ENCODE measurements at places on chromosomes 1 and 21. TPM values are rescaled to one million over a fixed set of nuclear protein-coding genes. Genes with fewer than 3 reads are reported as not detected.

- peak; percentile 82 for DNase-seq
Observed at GRCh38 chr1:8818325-8818775, 910 bp upstream of the RERE start.

DNA sequence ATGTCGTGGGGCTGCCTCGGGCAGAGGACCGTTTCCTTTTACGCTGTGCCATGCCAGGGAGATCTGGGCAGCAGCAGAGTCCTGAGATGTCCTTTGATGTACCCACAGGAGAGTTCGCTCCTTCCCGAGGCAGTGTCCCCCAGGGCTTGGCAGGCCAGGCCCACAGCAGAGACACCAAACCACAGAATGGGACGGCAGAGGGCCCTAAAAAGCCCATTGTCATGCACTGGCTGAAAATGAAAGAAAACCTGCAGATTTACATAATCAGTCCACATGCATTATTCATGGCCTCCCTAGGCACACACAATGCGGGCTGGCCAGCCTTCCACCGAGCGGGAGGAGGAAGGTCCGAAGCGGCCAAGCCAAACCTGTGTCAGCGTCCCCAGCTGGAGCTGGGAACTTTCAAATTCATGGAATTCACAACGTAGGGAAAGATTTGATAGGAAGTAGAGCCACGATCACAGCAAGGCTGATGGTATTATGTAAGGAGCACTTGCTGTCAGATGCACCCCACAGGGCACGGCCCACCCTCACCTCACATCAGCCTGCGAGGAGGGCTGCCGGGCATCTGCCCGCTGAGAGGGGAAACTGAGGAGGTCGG lies 25.3 kb upstream of the EFHD2 start:
- DNase-seq, result no peak

- DNase-seq, result no peak
Observed at GRCh38 chr1:168671782-168672181, 57.2 kb downstream of the DPT start.

GRCh38 chr1:2544875-2545640 lies 11.1 kb upstream of the TNFRSF14 start:
- DNase-seq, result no peak

DNA sequence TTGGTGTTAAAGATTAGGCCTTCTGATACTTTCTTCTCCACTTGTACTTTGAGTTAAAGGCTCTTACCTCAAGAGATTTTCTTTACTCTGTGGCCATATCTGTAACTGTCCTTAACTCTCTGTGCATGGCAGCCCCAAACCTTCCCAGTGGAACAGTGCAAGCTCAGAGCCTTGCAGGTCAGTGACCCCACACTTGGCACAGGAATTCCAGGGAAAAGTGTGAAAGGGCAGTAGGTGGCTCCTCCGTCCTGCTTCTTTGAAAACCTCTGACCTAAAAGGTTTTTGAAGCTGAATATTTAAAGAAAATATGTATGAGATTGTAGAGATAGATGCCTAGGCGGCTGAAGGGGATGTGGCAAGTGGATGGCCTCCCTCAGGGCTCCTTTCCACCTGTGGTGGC lies 26.3 kb downstream of the ITSN1 start:
- no peak for DNase-seq

DNA sequence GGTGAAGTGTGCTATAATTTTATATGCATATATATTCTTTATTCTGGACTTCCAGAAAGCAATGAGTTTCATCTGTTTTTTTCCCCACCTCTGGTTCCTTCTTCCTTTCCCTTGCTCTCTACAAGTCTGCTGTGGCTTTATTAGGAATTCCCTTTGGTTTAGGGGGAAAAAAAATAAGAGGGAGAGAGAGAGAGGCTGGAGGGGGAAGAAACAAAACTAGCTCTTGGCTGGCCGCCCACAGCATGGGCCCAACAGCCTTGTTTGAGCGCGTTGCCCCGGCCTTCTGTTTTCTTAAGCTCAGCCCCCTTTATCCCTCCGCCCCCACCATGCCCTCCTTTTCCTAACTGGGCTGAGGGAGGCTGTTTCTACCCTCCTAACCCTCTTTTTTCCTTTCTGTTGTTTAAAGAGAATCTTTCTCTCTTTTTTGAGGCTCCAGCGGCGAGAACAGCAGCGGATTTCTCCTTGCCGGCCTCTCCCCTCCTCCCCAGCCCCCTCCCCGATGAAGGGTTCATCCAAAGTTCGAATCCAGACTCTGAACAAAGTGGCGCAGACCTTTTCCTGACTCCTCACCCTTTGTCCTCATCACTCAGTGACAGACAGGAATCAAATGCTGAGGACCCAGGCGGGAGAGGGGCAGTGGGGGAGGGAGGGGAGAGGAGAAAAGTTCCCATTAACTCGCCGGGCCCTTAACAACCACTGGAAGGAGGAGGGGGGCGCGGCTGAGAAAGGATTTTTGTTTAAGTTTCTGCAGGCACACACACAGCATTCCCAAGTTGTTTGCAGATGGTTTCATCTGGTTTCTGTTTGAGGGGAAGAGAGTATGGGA lies 29.7 kb downstream of the PBX1 start:
- DNase-seq, result peak; percentile 77

- peak; percentile 35 for DNase-seq
Observed at GRCh38 chr1:184393962-184394361, 7.1 kb downstream of the C1orf21 start.

DNA sequence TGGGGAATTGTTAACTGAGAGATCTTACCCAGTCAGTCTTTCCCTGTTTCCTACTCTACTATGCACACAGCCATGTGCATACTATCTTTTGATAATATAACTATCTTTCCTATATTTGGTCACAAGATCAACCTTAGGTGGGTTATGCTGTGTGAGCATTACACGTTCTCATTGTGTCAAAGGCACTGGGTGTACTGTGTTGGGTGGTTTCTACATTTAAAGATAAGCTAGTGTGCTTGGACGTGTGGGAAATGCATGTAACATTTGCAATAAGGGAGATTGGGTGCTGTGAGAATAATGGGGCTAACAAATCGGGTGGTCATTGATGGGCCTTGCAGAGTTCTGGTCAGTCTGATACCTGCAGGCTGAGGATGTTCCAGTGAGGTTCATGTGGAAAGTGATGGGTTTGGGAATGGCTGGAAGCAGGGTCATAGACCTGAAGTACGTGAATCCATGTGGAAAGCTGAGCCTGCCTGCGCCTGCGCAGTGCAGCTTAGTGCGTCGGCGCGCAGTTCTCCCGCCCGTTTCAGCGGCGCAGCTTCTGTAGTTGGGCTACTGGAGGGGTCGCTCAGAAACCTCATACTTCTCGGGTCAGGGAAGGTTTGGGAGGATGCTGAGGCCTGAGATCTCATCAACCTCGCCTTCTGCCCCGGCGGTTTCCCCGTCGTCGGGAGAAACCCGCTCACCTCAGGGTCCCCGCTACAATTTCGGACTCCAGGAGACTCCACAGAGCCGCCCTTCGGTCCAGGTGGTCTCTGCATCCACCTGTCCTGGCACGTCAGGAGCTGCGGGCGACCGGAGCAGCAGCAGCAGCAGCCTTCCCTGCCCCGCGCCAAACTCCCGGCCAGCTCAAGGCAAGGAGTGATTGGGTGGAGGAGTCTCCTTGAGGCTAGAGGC lies at the start of gene MSH4:
TSS of gene MSH4 (plus strand) at position 507 of the 897 bp plus-strand sequence. CDS start at position 611, 104 bp downstream.
- no peak for DNase-seq

DNA sequence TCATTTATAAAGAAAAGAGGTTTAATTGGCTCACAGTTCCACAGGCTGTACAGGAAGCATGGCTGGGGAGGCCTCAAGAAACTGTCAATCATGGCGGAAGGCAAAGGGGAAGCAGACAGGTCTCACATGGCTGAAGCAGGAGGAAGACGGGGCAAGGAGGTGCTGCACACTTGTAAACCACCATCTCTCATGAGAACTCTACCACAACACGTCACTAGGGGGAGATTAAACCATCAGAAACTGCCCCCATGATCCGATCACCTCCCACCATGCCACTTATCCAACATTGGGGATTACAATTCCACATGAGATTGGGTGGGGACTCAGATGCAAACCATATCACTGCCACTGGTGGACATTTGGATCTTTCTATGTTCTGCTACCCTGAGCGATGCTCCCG lies 351.4 kb downstream of the NPHP4 start:
- DNase-seq, result no peak

DNA sequence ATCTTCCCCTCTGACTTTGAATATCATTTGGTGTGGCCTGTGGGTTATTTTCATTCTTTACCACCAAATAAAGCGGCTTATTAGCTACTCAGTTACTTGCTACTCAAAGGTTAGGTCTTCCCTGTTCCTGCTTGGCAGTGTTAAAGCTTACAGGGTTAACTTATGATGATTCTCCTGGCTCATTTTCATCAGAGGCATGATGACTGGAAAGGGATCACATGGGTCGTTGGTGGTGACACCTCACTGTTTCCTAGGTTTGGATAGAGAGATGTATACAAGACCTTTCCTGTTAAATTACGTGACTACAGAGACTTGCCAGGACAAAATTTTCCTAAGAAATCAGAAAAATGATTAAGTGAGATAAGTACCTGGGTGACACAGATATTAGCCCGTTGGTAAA lies 27.4 kb downstream of the MRPS6 start:
- DNase-seq, result peak; percentile 41

GRCh38 chr21:38493549-38494250 lies 4.6 kb downstream of the ERG start:
- DNase-seq, result no peak

GRCh38 chr1:206723805-206724472 lies 39.2 kb downstream of the MAPKAPK2 start:
- peak; percentile 86 for DNase-seq

- DNase-seq, result peak; percentile 59
Observed at GRCh38 chr21:21664871-21665270, 666.7 kb downstream of the NCAM2 start.

- peak; percentile 49 for DNase-seq
Observed at GRCh38 chr1:55703726-55704363, 488.7 kb upstream of the USP24 start.

Gene HEYL
- 0.02 TPM for polyA plus RNA-seq

Gene TGFB2
- 3.7 TPM for polyA plus RNA-seq

Gene DNASE2B
- polyA plus RNA-seq, result not detected

Gene MXRA8
- polyA plus RNA-seq, result 502 TPM

Gene C4BPA
- not detected for polyA plus RNA-seq

Gene GFI1
- polyA plus RNA-seq, result 0.16 TPM

Gene ARHGEF16
- polyA plus RNA-seq, result 0.19 TPM

Gene OR2L5
- not detected for polyA plus RNA-seq

Measured in IMR-90 (cell line).